ENCODE measurements at places on chromosomes 4 and X.

DNA sequence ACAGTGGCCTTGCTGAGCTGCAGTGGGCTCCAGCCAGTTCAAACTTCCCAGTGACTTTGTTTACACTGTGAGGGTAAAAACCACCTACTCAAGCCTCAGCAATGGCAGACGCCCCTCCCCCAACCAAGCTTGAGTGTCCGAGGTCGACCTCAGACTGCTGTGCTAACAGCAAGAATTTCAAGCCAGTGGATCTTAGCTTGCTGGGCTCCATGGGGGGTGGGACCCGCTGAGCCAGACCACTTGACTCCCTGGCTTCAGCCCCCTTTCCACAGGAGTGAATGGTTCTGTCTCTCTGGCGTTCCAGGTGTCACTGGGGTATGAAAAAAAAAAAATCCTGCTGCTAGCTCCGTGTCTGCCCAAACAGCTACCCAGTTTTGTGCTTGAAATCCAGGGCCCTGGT lies 168.9 kb upstream of the INTU start:
- DNase-seq, result no peak

DNA sequence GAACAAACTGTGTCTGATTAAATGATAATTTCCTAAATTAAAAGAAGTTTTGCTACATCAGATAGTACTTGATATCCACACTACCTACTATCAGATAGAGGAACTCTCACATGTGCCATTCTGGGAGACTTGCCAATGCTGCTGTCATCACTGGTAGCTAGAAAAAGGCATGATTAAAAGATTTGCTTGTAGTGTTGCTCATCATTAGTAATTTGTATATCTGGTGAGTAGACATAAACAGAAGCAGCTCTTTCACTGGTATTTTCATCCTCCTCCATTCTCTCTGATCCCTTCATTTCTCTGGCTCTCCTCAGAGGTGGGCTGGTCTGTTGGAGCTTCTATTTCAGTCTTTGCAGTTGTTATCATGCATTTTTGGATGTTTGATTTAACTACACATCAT lies 56.0 kb downstream of the SPRY1 start:
- no peak for DNase-seq

DNA sequence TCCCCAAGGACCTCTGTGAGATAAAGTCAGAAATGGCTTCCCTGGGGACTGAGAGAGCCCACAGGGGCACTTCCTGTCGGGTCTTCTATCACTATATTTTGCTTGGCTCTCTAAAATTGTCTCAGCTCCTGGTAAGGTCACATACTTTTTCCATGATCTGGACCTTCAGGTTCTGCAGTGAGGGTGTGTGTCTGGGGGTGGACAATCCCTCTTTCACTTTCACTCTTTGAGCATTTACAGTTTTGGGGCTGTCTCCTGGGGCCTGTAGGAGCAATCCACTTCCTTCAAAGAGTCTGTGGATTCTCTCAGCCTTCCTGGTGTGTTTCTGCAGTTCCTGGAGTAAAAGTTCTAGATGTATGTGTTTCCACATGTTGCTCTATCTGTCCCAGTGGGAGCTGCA lies 335.7 kb downstream of the FSTL5 start:
- no peak for DNase-seq

DNA sequence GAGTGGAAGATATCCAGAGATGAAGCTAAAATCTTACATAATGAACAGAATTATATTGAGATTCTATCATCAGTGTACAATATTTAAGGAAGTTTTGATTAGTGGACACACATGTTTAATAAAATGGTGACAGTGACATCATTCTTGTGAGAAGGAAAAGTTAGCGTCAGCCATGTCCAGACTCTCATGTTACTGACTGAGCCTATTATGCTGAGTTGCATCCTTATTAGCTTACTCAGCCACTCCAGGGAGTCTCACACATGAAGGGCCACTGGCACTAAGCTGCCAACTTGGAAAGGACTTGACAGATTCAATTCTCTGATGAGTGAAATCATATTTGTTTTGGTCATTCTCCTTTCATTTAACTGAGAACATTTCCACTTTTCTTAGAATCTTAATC lies 170.6 kb downstream of the BANK1 start:
- DNase-seq, result peak; percentile 41

GRCh38 chr4:177369372-177369771 lies 59.7 kb downstream of the NEIL3 start:
- no peak for DNase-seq

DNA sequence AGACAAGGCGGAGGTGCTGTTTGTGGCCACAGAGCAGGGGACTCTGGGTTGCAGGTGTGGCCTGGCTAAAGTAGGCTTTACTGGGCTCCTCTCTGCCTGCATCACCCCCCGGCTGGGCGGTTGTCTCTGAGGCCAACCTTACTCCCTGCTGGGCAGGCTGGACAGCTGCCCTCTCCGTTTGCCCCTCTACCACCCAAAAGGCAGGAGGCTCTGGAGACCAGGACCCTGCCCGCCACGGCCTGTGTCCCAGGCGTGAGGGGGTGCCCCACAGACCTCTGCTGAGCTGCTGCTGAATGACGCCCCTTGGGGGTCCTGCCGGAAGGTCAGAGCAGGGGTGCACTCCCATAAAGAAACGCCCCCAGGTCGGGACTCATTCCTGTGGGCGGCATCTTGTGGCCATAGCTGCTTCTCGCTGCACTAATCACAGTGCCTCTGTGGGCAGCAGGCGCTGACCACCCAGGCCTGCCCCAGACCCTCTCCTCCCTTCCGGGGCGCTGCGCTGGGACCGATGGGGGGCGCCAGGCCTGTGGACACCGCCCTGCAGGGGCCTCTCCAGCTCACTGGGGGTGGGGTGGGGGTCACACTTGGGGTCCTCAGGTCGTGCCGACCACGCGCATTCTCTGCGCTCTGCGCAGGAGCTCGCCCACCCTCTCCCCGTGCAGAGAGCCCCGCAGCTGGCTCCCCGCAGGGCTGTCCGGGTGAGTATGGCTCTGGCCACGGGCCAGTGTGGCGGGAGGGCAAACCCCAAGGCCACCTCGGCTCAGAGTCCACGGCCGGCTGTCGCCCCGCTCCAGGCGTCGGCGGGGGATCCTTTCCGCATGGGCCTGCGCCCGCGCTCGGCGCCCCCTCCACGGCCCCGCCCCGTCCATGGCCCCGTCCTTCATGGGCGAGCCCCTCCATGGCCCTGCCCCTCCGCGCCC lies 920 bp downstream of the HTT-AS start:
- no peak for DNase-seq
